ENCODE measurements at places on chromosomes 12 and 14.

GRCh38 chr12:79655036-79655435 lies 35.7 kb downstream of the PAWR start:
- DNase-seq: no peak

DNA sequence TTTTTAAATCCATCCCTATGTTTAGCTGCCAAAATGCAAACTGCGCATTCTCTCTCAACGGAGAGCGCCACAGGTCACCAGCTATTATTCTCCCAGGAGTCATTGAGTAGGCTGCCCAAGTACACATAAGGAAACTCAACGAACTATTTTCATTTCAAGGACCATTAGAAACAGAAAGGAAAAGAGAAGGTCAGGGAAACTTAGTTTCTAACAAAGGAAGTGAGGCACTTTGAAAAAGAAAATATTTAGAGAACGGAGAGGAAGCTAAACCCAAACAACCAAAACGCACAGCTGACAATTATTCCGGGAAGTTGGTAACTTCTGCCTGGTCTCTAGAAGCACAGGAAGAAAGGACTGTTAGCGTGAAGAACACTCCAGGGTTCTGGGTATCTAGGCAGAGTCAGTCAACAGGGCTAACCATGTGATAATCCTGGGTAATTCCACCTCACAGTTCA lies 23.5 kb downstream of the GPHB5 start:
- no peak for DNase-seq

GRCh38 chr12:121610239-121611149 lies 15.8 kb upstream of the ORAI1 start:
- DNase-seq: no peak

DNA sequence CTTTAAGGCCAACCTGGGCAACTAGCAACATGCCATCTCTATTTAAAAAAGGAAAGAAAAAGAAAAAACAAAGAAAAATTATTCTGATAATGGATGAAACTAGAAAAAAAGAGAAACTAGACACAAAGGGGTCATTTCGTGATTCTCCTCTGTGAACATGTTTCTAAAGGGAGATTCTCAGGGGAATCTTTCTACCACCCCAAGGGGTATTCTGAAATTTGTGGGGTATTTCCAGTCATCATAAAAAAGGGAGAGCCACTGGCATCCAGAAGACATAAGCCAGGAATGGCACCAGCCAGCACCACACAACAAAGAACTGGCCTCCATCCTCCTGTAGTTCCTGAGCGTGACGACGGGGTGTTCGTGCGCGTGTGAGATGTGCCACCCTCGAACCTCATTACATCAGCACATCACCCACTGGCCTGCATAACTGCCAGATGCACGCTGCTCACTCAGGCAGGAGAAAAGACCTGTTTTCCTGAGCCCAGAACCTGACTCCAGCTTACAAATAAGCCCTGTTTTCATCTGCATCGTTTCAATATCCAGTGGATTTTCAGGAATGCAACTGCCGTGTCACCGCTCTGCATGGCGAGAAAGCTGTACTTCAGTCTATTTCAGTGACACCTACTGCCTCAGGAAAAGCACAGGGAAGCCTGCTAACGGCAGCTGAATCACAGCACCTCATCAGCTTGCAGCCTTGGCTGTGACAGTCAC lies 23.9 kb downstream of the STX2 start:
- DNase-seq: no peak

GRCh38 chr14:77128414-77128891 lies 13.1 kb downstream of the ZDHHC22 start:
- no peak for DNase-seq
